Stimulated activated CD8-positive, alpha-beta memory T cell treated with anti-CD3 and anti-CD28 coated beads, Interleukin-4, amount 100 ng/mL, for 48 hours (primary cell): ENCODE measurements at places on chromosomes 7 and 10.
A peak's percentile ranks its signal among the peaks of the same experiment; 100 is the strongest.

- DNase-seq: no peak
Measured at GRCh38 chr10:133467286-133467911, 13.7 kb downstream of the SCART1 start.

GRCh38 chr7:4127909-4128560 is 554.1 kb upstream of the FOXK1 start:
- DNase-seq: no peak

- no peak for DNase-seq
Measured at GRCh38 chr7:69843653-69844052, 245.4 kb downstream of the AUTS2 start.

- peak; percentile 71 for DNase-seq
Measured at GRCh38 chr10:110504111-110504735, 6.5 kb downstream of the DUSP5 start.

DNA sequence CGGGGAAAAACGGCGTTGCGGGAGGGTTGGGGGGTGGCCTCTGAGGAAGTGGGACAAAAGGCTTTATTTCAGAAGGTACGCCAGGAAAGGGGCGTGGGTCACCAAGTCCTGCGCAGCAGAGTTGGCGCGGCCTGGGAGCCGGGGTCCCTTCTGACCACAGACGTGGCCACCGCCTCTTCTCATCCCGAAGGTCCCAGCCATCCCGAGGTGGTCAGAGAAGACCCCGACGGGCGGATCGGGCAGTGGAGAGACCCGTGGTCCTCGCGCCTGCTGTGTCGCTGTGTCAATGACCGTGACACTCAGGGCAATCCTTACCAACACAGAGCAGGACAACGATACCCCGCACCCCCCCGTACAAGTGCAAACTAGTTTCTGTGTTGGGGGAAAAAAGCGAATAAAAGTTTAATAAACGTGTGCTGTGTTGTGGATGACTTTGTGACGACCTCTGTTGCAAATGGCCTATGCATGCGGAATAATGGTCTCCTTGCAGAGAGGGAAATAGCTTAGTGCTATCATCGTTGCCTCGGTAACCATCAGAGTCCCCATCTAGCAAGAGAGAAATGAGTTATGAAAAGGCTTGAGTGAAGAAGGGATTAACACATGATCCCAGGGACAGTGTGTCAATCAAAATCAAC is 19.4 kb upstream of the GATA3 start:
- DNase-seq: peak; percentile 30

- DNase-seq: no peak
Measured at GRCh38 chr10:10092581-10092980, 925.1 kb upstream of the CELF2 start.
